ENCODE measurements at places on chromosomes 3 and 15.

DNA sequence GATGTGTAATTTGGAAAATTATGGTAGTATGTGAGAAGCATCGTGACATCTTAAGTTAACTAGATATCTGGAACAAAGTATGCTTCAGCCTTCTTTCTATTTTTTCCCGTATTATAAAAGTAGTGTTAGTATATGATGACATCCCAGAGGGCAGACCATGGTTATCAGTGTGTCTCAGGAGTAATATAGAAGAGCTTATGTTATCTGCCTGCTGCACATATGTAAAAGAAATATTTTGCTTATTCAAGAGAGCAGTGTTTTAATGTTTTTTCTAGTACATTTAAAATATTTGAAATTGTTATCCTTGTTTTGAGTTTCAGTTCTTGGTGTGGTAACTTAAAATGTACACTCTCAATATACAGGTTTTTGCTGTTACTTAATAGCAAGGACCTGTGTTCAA is 24.1 kb downstream of the PLCL2 start:
- no peak for DNase-seq

DNA sequence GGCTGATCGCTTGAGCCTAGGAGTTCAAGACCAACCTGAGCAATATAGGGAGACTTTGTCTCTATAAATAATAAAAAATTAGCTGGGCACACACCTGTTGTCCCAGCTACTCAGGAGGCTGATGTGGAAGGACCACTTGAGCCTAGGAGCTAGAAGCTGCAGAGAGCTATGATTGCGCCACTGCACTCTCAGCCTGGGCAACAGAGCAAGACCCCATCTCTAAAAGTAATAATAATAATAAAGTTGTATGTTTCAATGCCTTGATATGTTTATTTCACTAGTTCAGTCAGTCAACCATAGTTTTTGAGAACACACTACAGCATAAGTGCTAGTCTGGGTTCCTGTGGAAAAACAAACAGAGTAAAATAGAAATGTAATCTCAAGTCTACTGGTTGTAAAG is 36.5 kb downstream of the IGF2BP2 start:
- DNase-seq: no peak

GRCh38 chr3:68880632-68881031 is 51.7 kb downstream of the TAFA4 start:
- DNase-seq: no peak

GRCh38 chr3:131995891-131996290 is 38.9 kb downstream of the CPNE4 start:
- no peak for DNase-seq

GRCh38 chr3:177743173-177743890 is 546.0 kb upstream of the TBL1XR1 start:
- DNase-seq: no peak

DNA sequence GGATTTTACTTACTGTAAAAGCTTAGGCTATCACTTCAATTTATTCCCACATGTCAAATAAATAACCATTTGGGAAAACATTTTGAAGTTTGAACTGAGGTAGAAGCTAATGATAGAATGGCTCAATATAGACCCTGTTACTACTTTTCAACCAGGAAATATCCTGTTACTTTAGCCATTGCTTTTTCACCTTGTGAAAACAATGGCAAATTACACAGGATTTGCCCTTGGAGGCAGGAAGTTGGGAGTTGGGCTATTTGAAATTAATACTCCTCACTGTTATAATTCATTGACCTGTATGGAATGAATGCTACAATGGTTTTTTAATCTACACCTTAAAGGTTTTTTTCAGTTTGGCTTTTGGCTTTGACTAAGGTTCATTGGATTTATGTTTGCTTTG is 98.1 kb upstream of the UBE2E2 start:
- DNase-seq: no peak

DNA sequence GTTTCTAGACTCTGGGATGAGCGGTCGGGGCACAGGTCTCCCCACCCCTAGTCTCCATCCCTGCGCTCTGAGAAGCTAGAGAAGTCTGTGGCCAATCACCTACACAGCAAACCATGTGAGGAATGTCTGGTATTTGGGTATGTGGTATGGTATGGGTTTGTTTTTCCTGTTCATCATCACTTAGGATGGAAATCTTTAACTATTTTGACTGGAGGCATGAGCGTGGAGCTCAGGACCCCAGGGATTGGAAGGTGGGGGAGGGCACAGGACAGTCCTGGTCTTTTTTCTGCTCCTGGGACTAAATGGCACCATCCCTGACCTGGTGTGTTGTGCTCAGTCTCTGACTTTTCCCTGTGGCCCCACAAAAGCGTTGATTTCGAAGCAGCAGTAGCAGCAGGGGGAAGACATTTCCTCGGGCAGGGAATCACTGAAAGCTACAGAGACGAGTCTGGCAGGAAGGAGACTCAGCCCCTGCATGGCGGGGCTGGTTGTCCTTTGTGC is 191.7 kb upstream of the TPM1 start:
- no peak for DNase-seq

DNA sequence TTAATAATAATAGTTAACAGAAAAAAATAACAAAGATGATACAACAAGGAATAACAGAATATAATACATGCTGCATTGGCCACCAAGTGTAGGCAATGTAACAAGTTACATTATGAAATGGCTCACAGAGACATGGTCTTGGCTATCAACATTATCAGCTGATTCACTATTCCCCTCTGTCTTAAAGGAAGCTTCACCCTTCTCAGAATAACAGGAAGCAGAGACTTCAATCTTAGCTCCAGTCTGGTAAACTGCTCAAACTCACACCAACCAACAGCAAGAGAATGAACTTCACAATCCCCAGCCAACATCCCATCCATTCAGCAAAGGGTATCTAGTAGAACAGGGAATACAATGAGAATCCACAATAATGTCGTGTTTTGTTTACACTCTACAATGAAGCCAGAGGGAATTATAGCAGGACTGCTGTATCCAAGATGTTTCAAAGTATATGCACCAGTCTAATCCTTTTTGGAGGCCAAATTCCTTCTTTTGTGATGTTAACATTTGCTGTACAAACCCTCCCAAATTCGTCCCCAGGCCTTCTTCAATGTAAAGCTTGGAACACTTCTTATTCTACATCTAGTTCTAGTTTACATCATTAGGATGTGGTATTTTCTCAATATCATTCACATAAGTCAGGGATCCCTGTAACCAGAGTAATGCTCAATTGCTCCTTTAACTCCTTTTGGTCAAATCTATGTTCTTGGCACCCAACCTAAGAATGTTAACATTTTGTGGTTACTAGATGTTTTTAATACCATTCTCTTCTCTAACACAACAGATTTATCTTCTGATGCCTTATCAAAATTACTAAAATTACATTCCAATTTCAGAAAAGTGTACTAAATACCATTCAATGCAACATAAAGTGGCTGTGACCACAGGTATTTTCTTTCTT is 52.4 kb upstream of the CMSS1 start:
- no peak for DNase-seq

All from activated T-cell treated with anti-CD3 and anti-CD28 coated beads for 48 hours (primary cell).